ENCODE measurements at places on chromosomes 7 and 10. TPM values are rescaled to one million over a fixed set of nuclear protein-coding genes. Genes with fewer than 3 reads are reported as not detected.

The CFAP43 gene
- total RNA-seq = 1.1 TPM

The TAF5 gene
- total RNA-seq = 2.5 TPM

The CALHM1 gene
- not detected for total RNA-seq

The ACSL5 gene
- 35.3 TPM for total RNA-seq

The CAPZA2 gene
- total RNA-seq = 209 TPM

The C10orf120 gene
- not detected for total RNA-seq

The KLF14 gene
- total RNA-seq = 0.17 TPM

The CELF2 gene
- not detected for total RNA-seq

The SCART1 gene
- 2.2 TPM for total RNA-seq

The HOXA7 gene
- not detected for total RNA-seq

The CABCOCO1 gene
- total RNA-seq = not detected

The AKR1B15 gene
- 0.73 TPM for total RNA-seq

The OR2A25 gene
- total RNA-seq = not detected

DNA sequence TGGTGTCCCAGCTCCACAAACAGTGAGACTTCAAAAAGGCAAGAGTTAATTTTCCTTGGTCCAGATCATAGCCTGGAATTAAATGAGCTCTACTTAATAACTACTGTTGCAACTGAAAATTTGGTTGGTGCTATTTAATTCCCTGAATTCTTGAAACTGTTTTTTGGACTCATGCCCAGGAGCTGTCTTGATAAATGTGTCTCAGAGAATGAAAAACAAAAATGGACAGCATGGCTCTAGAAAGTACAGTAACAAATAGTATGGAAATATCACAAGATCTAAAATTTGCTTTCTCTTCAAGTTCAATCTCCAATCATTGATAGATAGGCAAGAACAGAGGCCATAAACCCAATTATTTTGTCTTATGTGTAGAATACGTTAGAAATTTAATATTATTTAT lies 42.5 kb downstream of the CCDC71L start:
- DNase-seq = no peak

DNA sequence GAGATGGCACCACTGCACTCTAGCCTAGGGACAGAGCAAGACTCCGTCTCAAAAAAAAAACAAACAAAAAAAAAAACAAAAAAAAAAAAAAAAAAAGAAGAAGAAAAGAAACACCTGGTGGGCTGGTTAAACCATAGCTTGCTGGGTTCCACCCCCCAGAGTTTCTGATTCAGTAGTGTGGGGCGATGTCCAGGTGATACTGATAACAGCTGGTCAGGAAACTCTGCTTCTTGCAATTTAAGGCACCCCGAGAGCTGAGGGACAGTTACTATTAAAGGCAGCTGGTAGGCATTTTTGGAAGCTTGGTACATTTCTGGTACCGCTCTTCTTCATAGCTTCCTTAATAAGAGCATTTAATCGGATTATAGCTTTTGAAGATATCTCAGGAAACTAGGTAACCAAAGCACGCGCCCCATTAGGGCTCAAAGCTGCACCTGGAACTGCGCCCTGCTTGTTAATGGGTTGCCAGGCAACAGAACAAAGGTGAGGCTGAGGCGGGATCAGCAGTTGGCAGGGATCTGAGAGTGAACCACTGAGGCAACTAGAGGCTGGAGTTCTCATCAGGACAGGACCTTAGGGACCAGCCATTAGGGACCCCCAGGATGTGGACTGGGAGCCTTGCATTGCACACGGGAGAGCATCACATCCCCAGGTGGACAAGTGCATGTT lies 6.5 kb upstream of the SDK1 start:
- peak; percentile 65 for DNase-seq

DNA sequence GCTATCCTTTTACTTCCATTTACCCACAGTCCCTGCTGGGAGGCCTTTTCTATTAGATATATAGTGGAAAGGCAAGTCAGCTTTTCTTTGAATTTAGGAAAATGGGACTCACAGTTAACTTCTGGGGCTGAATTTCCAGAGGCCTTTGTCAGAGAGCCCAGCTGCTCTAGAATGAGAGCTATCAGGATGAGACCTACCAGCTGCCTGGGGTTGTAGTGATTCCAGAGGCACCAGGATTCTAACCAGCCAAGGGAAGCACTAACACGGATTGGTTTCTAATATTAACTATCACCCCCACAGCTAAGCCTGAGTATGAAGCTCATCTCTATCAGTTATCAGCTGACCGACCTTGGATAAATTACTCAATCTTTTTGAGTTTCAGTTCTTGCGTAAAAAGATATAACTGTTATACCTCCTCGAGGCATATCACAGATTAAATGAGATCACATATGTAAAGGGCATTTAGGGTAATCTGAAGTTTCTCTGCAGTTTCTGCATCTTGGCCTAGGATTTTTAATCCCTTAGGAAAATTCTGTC lies 56.6 kb upstream of the CALD1 start:
- DNase-seq = no peak

- peak; percentile 55 for DNase-seq
Observed at GRCh38 chr7:95527033-95527775, 41.5 kb downstream of the ASB4 start.

DNA sequence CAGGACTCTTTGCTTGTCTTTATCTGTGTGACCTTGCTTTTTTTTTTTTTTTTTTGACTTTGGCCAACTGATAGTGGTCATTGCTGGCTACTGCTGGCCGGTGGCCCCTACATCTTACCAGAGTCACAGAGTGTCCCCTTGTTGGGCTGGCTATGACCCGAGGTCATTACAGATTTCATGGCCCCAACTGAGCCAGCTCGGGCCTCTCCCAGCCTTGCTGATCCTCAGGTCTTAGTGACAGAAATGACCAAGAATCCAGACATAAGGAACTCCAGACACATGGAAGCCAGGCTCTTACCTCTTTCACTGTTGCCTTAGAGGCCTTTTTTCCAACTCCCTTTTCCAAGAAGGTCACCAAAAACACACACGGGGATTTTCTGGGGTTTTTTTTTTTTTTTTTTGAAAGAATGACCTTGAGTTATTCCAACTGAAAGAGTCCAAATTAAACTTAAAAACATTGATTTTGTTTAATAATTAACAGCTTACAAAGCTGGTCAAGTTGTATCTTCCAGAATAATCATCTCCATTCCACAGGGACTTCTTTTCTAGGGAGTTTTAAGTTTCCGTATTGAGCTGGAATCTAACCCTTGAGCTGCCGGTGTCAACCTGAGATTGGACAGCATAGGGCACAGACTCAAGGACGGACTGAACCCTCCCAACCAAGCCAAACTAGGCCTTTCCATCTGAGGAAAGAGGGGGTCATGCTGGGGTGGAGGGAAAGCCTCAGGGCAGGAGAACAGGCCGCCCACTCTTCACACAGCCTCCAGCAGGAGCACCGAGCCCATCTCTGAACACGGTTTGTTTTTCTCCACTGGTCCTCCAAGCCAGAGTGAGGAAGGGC lies 43.8 kb downstream of the PIK3AP1 start:
- no peak for DNase-seq

- no peak for DNase-seq
Observed at GRCh38 chr7:75986147-75986781, 8.1 kb downstream of the TMEM120A start.

GRCh38 chr10:28302012-28302637 lies 739 bp downstream of the MPP7 start:
- DNase-seq = no peak

- DNase-seq = no peak
Observed at GRCh38 chr7:122423591-122423990, 119.0 kb upstream of the FEZF1 start.

GRCh38 chr10:78286186-78286585 lies 252.5 kb downstream of the RPS24 start:
- DNase-seq = no peak

DNA sequence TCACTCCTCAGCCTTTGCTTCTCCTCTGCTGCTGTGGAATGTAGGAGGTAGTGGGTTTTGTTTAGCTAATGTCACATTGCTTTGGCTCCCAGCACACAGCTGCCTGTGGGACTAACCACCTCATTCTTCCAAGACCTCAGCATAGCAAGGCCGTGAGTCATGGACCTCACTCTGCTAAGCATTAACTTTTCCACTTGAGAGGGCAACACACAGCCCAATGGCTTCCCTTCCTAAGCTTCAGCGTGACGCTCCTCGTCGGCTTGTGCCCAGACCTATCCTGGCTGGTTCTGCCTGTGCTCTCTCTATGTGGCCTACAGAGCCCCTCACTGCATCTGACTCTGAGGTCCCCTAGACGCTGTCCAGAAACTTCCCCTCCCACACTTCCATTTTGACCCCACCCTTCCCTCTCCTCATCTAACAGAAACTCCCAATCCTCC lies 23.3 kb downstream of the MYOF start:
- peak; percentile 83 for DNase-seq

- DNase-seq = no peak
Observed at GRCh38 chr7:128120116-128120515, 88.9 kb upstream of the LRRC4 start.

GRCh38 chr7:77930496-77930895 lies 131.9 kb downstream of the PHTF2 start:
- no peak for DNase-seq

GRCh38 chr7:42198974-42199668 lies 37.9 kb downstream of the GLI3 start:
- no peak for DNase-seq

- no peak for DNase-seq
Observed at GRCh38 chr7:1540776-1541271, 10.3 kb downstream of the MAFK start.

- no peak for DNase-seq
Observed at GRCh38 chr7:106723398-106723797, 62.4 kb upstream of the CCDC71L start.

- DNase-seq = no peak
Observed at GRCh38 chr7:158740657-158741293, 36.2 kb upstream of the NCAPG2 start.

GRCh38 chr7:47940088-47941013 lies 7.9 kb downstream of the PKD1L1 start:
- DNase-seq = no peak

DNA sequence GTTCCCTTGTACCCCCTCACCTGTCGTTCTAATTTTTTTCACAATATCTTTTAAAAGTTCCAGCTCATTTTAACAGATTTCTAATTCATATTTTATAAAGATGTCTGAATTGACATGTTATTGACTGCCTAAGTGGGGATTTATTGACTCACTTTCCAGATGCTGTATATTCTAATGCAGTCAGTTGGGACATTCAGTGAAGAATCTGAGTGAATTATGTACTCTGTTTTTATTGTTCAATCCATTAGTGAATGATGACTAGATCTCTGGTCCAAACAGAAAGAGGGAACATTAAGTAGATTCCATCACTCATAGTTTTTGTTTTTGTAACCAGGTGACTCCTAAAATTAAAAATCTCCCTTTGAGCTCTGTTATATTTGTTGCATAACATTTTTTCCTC lies 54.3 kb downstream of the LOXL4 start:
- DNase-seq = no peak

DNA sequence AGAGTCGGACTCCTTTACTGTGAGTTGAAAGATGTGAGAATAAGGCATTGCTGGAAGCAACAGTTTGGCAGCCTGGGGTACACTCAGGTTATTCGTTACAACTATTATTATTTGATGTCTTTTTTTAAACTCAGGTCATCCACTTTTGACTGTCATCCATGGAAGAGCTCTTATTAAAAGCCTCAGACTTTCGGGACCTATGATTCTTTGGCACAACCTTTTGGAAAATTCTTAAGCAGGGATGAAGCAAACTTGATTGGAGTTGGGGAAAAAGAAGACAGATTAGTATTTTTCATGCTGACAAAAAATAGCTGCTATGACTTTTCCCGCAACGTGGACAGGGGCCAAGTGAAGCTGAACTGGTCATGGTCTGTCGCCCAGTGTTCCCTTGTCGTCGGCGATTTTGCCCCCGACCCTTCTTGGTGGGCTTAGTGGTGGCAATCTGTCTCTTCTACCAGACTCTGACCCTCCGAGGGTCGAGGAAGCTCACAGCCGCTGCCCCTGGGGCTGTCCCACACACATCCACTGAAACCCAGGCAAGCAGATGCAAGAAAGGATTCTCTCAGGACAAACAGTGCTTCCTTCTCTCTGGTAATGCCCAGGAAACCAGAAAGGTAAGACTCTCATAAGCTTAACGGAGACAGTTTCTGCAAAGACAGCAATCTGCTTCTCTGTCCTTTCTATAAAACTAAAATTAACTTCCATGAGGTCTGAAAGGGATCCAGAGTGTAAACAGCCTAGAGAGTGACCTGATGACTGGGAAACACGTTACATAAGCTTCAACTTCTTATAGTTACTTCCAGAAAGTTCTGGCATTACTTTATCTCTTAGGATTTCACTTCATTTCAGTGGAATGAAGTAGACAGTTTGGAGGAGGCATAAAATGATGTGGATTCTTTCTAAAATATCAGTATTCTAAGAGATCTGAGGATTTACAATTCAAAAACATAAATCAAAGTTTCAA lies 1.0 kb downstream of the CPED1 start:
- DNase-seq = no peak

DNA sequence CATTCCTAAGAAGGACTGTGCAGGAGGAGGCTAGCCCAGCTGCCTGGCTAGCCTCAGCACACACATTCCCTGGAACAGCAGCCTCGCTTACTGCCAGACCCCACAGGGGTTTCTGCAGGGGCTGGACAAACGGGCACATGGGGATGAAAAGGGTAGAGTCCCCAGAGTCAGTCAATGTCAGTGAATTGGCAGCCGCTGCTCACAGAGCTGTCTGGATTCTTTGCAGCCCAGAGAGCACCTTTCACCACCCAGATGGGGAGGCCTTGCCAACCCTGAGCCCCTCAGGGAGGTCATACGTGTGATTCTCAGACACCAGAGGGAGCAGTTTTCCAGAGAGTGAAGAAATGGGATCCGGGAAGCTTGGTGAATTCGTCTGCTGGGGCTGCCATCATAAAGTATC lies 143.3 kb downstream of the KCNMA1 start:
- peak; percentile 40 for DNase-seq

- DNase-seq = no peak
Observed at GRCh38 chr7:116665332-116665996, 6.5 kb upstream of the MET start.

- DNase-seq = no peak
Observed at GRCh38 chr10:124172181-124172916, 79.0 kb upstream of the CHST15 start.

DNA sequence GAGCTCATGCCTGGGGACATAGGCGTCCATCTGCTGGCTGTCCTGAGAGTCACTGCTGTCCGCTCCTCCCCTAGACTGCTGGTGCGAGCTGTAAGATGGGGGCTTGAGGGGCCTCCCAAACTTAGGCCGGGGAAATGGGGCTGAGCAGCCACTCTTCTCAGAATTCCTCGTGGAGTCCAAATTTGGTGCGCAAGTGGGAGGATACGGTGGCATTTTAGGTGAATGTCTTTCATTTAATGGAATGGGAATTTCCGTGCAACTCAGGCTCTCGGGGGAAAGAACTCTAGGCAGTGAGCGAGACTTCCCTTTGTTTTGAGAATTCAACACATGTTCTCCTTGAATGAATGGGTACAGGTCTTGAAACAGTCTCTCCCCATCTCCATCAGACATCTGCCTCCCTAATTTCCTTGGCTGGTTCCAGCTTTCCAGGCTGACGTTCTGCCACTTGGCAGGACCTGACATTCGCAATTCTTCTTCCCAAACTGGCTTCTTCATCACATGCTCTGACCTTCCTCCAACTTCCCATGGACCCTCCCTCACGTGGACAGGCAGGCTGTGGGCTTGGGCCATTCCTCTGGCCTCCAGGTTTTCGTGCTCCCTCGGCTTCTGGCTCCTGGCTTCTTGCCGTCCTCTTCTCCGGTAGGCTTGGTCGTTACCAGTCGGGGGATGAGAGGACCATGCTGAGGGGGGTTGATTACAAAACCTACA lies 30.1 kb downstream of the JCAD start:
- no peak for DNase-seq

GRCh38 chr7:20558963-20559716 lies 56.3 kb upstream of the ABCB5 start:
- DNase-seq = no peak

- DNase-seq = no peak
Observed at GRCh38 chr10:132972986-132973902, 30.9 kb upstream of the CFAP46 start.
